ENCODE measurements at places on chromosomes 3 and 15.
A peak's percentile ranks its signal among the peaks of the same experiment; 100 is the strongest.

DNA sequence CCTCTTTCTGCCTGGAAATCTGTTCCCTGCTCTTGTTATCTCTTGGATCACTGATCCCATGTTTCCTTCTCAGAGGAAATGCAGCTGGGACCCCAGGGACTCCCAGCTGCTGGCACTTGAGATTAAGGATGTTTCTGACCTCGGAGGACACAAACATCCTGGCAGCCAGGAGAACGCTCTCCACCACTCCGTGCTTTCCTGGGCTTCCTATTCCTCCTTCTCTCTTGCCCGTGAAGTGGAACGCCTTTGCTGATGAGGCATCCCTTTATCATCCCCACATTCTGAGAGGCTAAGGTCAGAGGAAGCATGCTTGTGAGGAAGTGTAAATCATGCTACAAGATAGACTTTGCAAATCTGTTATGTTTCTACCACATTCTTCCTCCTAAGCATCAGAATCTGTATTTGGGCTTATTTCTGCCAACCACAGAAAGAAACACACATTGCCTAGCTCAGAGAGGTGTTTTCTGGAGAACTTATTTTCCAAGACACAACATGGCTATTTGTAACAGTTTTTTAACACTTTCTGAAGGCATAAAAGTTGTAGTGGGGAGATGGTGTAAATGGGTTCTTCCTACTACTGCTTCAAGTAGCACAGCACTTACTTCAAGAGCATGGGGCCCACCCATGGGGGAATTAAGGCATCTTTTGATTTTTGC, 25.6 kb upstream of the LDHAL6B start:
- DNase-seq, result no peak

DNA sequence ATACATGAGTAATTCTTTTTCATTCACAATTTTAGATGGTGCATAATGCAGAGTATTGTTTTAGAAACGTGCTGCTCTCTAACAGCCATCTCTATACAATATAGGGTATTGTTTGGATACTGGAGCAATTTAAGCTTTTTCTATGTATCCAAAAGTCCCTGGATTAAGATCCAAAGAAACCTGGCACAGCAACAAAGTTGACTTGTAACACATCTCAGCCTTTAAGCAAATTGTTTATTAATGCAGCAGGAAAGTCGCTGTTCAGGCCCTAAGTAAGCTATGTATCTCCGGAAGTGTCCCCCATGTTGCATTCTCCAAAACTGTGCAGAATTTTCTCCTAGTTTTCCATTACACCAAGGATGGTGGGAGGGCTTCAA, 7.3 kb downstream of the VGLL4 start:
- no peak for DNase-seq

- DNase-seq, result no peak
Measured at GRCh38 chr3:13264468-13264795, 155.7 kb downstream of the NUP210 start.

- DNase-seq, result no peak
Measured at GRCh38 chr3:56800832-56801661, 702 bp downstream of the ARHGEF3 start.

DNA sequence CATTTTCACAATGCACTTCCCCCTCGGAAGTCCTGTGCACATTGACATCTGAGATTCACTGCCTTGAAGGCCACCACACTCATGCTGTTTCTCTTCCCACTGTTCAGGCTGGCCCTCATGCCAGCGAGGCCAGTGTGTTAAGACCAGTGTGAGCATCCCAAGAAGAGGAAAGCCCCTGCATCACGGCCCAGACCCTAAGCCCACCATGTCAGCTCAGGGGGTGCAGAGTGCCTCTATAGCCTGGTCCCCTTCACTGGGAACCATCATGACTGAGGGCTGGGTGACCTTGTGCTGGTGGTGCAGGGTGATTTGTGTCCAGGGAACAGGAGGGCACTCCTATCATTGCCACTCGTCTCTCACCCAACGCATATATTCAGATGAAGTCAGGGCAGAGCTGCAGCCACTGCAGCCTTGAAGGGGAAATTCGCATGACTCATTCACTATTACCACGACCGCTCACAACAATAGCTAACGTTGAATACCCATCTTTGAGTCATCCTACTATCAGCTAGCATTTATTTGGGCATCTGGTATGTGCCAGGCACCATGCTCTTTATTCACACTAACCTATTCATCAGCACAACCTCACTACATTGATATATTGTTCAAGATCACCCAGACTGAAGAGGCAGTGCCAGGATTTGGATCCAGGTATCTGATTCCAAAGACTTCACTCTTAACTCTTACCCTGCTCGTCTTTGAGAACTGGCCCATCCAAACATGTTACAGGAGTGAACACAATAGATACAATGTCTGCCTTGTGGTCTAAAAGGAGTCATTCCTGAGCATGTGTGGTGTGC, 58.8 kb upstream of the SLC6A11 start:
- DNase-seq, result no peak

DNA sequence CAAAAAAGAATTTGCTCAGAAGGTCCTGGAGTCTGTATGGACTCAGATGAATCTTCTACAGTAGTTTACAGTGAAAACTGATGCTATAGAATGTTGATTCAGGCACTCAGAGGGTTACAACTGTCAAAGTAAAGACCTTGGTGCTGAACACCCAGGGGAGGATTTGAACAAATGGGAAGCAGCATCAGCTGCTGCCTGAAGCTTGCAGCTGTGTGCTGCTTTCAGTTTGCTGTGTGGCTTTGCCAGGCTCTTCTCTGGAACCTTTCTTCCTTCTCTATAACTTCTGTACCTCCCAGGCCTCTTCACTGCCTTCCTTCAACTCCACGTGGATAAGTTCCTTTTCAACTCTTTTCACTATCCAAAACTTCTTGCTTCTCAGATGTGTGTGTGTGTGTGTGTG, 214.2 kb downstream of the GRM7 start:
- DNase-seq, result peak; percentile 11

- DNase-seq, result no peak
Measured at GRCh38 chr15:77027697-77028450, 32.9 kb downstream of the PSTPIP1 start.

- no peak for DNase-seq
Measured at GRCh38 chr3:106824856-106825255, 552.4 kb upstream of the CCDC54 start.

GRCh38 chr15:47987908-47988532, 132.8 kb upstream of the SLC24A5 start:
- DNase-seq, result peak; percentile 75

- no peak for DNase-seq
Measured at GRCh38 chr3:53162672-53163443, 1.8 kb downstream of the PRKCD start.

GRCh38 chr15:66824424-66824823, 122.4 kb downstream of the SMAD6 start:
- DNase-seq, result no peak

DNA sequence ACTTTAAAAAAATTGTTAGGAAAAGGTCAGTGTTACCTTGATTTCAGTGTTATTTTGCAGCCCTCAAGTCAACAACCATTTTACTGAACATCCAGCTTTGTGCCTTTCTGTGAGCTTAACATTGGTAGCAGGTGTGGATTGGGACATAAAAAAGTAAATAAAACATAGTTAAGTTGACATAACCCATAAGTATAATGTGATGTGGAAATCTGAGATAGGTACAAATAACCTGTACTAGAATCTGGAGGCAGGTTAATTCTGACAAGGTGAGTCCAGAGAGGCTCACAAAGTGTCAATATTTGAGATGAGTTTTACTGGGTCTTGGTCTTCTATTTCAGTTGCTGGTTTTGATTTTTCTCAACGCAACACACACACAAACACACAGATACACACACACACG, 151.3 kb downstream of the LPP start:
- no peak for DNase-seq

DNA sequence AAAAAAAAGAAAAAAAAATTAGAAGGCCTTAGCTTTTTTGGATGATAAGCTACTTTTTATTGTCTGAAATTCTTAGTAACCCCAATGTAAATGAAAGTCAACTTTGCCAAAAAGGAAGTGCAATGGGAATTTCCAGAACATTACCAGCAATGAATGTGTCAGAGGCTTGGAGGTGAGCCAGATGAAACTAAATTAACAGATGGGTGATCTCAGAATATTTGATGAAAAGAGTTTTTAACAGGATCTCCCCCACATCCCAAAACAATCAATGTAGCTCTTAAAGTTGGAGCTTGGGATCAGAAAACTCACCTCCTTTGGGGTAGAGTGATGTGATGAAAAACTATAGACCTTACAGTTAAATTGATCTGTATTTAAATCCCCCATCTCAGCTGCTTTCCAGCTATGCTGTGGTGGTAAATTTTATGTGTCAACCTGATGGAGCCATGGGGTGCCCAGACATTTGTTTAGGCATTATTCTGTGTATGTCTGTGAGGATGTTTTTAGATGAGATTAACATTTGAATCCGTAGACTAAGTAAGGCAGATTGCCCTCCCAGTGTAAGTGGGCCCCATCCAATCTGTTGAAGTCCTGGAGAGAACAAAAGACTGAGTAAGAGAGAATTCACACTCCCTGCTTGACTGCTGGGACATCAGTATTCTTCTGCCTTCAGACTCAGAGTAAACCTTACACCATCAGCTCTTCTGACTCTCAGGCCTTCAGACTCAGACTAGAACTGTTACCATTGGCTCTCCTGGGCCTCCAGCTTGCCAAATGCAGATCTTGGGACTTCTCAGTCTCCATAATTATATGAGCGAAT, 84.3 kb upstream of the TNFSF10 start:
- DNase-seq, result no peak

DNA sequence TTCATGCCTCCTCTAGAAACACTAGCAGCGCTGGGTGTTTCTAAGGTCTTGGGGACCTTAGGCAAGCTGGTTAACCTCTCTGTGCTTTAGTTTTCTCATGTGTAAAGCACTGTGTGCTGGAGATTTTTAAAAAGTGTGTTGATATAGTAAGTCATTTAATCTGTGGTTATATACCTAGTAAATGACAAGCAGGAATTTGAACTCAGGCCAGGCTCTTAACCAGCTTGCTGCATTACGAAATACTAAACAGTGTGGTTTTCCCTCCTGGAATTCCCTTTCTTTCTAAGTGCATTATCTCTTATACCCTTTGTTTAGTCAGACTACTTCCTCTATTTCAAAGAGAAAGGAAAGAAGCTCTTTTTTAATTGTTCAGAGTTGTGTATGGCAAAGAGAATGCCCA, 26.5 kb downstream of the NEO1 start:
- DNase-seq, result no peak

DNA sequence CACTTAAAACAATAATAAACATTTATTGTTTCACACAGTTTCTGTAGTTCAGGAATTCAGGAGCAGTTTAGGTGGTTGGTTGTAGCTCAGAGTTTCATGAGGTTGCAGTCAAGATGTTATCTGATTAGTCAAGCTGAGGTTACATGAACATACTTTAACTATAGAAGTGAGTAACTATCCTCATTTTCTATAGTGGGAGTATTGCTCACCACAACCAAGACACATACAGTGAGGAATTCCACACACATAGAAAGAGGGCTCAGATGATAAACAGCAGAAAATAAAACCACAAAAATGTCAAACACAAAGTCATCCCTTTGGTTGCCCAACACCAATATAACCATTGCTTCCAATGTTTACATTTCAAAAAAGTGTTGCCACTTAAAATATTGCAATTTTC, 13.6 kb downstream of the SCN11A start:
- no peak for DNase-seq

Data from NCI-H1436 (cell line).